Natural killer cell treated with Interleukin-12 subunit alpha and Interleukin-12 subunit beta and Interleukin-15 and Interleukin-18, amount 100 ng/mL, for 72 hours (primary cell): ENCODE measurements at places on chromosomes 11 and 22. TPM values are rescaled to one million over a fixed set of nuclear protein-coding genes. Genes with fewer than 3 reads are reported as not detected.

ACRV1 gene
- total RNA-seq, result not detected

GRCh38 chr11:68661014-68661413 lies 23.3 kb upstream of the GAL start:
- no peak for DNase-seq

FOLR3 gene
- not detected for total RNA-seq

- no peak for DNase-seq
Measured at GRCh38 chr22:32204856-32205722, at the start of gene RFPL2. Gene RFPL2, minus strand, starts transcription at chr22:32205073. Its CDS starts 2,622 bp downstream, at chr22:32202451.

EFEMP2 gene
- 10.6 TPM for total RNA-seq
